IMR-90 (cell line): ENCODE measurements at places on chromosomes 4 and X. TPM values are rescaled to one million over a fixed set of nuclear protein-coding genes. Genes with fewer than 3 reads are reported as not detected.

- DNase-seq: no peak
These were observed 95.8 kb downstream of the FAM53A start for GRCh38 chr4:1588306-1588705.

GRCh38 chrX:10512258-10512657 is 108.1 kb downstream of the MID1 start:
- DNase-seq: peak; percentile 58

Gene TMEM47
- total RNA-seq: 105 and 134 TPM in 2 replicates

DNA sequence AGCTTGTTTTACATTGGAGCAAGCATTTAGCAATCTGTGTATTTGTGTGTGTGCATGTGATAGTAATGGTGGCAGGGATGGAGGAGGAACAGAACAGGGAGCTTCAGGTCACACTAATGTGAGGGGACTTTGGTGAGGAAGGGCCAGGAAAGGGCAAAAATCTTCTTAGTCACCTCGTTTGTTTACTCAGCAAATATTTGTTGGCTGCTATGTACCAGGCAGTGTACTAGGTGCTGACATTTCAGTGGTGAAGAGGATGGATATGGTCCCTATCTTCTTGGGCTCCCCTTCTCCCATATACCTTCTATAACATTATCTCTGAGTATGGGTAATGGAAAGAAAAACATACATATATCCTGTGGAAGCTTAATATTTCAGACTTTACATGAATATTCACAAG is 48.5 kb upstream of the HDAC8 start:
- no peak for DNase-seq

DNA sequence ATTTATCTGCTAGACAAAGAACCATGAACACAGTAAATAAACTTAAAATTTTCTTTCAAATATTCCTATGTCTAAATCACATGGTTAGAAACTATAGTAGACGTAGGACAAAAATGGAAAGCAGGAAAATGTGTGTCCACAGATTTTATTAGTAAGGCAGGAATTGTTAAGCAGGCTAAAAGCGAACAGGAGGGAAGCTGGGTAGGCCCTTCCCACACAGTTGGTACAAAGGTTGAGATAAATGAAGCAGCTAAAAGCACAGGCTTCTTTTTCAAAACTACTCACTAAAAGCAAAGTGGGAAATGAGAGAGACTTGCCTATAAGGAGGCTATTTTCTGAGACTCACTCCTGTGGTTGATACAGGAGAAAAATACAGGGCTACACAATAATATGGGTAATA is 108.1 kb upstream of the PABPC4L start:
- no peak for DNase-seq
